Activated CD4-positive, alpha-beta memory T cell treated with anti-CD3 and anti-CD28 coated beads, Interleukin-2, amount 10 ng/mL, durations not matched to agents 7 days and 5 days (primary cell): ENCODE measurements at places on chromosomes 13 and 19.

- no peak for DNase-seq
Measured at GRCh38 chr13:73195091-73195490, 136.3 kb downstream of the KLF5 start.

GRCh38 chr13:77480066-77480465, 55.4 kb upstream of the SCEL start:
- DNase-seq = no peak

GRCh38 chr13:54312885-54313284, 1284.3 kb downstream of the OLFM4 start:
- DNase-seq = no peak

GRCh38 chr19:34711890-34712289, 22.2 kb upstream of the ZNF181 start:
- DNase-seq = no peak

DNA sequence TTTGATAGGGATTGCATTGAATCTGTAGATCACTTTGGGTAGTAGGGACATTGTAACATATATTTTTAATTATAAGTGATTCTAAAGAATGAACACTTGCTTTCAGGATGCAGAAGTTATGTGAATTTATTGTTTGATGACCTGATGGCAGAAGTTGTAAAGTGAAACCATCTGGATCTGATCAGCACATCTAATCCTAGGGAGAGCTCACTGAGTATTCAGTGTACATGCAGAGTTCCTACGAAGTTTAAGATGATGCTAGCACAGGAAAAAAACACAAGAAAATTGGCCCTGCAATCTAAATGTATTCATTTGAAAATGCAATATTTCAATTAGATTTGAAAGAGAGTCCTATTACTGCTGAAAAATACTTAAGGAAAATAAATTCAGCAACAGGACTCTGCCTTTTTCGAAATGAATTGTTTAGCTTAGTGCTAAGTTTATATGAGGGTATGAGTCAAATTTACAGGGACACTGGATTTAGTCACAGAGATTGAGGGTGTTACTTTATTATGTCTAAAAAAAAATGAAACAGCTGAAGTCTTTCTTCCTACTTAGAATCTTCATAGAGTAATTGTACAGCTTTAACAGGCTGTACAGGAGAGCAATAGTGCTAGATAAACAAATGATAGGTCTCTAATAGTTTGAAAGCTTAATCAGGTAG, 385.7 kb downstream of the DCT start:
- DNase-seq = no peak

DNA sequence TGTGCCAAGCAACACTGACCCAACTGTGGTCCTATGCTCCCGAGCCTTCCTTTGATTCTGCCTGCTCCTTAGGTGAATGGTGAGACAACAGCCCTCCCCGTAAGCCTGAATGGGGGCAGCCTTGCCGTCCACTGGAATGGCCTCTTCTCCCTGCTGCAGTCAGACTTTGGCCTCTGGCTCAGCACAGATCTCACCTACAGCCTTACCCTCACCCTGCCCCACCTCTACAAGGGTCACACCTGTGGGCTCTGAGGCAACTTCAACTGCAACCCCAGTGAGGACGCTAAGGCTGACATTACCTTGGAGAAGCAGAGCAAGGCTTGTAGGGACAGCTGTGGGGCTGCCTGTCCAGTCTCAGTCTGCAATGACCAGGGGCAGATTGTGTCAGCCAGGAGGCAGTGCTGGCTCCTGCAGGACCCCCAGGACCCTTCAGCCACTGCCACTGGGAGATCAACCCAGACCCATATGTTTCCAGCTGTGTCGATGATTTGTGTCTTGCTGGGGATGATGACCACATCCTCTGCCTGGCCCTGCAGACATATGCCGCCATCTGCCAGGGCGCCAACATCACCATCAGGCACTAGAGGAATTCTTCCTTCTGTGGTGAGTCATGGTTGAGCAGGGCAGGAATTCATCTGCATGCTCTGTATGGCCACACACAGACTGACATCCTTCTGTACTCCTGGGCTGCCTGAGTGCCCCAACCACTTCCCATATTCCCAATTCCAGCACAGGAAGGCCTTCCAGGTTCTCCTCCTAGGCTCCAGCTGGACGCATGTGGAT, 27.3 kb upstream of the FXYD3 start:
- DNase-seq = no peak

DNA sequence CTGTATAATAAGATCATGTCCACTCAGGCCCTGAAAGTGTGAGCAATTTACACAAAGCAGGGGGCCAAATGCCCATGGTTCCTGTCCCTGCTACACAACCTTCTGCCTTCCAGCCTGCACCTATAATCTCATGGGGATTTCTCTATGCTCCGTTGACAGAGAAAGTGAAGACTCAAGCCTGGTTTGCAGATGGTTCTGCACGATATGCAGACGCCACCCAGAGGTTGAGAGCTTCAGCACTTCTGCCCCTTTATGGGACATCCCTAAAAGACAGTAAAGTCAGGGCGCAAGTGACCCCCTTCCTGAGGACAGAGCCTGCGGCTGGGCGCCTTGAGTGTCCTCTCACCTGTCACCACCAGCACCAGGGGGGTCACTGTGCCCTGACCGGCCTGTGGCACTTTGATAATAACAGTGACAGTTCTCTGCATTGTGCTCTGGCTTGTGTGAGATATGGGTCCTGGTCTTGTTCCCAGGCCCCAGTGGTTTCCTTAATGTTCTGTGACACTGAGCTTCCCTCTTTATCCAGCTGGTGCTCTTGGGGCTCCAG, 15.1 kb downstream of the LILRA5 start:
- no peak for DNase-seq

DNA sequence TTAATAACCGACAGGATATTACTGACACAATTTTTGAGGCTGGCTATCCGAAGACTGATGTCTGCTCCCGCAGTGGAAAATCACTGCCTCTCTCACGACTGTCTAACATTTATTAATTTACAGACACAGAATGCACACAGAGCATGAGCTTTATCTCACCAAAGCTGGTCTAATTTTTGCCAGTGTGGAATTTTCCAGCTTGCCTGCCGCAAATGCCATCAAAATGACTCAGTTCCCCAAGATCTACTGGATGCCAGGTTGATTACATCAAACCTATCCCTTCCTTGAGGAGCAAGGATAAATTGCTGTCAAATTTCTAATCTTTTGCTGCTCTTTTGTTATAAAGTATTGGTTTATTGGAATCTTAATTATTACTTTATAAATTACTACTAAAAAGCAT, 1775.1 kb upstream of the PCDH20 start:
- DNase-seq = no peak

- no peak for DNase-seq
Measured at GRCh38 chr13:73387318-73387717, 328.5 kb downstream of the KLF5 start.

GRCh38 chr13:60019119-60019993, 144.4 kb downstream of the DIAPH3 start:
- DNase-seq = no peak

DNA sequence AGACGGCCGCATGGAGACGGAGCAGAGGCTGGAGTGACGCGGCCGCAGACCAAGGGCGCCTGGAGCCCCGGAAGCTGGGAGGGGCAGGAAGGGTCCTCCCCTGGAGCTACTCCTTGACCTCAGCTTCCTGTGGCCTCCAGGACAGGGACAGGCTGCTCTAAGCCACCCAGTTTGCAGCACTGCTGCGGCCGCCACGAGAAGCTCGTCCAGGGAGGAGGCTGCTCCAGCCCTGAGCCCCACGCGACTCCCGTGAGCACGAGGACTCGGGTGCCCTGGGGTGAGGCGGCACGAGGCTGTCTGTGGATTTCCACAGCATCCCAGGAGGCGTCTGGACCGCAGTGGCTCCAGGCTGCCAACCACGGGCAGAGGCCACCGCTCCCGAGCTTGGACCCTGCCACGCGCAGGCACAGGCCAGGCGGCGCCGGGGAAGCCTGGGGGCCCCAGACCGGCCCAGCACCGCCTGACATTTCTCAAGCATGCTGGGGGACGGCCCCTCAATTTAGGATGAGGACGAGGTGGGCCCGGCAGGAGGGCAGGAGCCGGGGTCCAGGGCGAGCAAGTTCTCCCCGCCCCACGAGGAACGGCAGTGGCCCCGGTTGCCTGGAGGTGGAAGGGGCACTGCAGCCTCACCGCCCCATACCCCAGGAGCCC, 10.7 kb downstream of the SBNO2 start:
- DNase-seq = no peak

DNA sequence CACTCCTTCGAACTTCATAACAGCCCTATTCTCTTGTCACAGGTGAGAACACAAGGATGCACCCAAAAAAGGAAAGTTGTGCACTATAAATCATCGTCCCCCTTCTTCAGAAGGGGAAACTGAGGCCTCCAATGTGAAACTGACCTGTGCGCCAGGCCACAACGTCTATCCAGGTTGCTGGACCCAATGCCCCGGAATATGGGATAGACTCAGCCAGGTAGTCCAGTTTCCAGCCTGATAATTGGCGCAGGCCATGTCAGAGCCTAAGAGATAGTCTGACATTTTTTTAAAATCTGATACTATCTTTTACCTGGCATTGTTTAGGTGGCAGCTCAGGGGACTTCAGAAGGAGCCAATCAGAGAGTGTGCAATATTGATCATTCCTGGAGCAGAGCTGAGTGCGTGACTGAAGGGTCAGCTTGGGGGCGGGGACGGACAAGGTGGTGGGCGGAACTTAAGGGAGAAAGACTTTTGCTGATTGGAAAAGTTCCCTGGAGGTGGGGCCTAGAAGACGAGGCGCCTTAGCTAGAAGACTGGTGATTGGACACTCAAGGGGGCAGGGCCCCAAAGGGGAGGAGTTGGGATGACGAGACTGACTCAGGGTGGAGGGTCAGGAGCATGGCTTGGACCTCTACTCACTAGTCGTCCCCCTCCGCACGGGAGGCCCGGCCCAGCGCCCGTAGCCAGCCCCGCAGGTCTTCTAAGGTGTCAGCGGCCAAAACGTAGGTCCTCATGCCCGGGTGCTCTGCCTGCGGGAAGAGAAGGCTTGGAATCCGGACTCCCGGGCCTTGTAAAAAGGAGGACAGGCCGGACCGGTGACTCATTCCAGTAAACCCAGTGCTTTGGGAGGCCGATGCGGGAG, 8.5 kb downstream of the PLEKHA4 start:
- DNase-seq = no peak

DNA sequence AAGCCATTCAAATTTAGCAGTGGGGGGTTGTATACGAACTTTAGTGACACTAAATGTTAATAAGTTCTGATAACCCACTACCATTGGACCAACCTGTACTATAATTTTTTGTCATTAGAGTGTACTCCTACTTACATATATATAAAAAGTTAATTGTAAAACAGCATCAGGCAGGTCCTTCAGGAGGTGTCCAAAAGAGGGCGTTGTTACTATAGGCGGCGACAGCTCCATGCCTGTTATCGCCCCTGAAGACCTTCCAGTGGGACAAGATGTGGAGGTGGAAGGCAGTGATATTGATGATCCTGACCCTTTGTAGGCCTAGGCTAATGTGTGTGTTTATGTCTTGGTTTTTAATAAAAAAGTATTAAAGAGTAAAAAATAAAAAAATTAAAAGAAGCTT, 27.5 kb downstream of the SPRYD7 start:
- no peak for DNase-seq

DNA sequence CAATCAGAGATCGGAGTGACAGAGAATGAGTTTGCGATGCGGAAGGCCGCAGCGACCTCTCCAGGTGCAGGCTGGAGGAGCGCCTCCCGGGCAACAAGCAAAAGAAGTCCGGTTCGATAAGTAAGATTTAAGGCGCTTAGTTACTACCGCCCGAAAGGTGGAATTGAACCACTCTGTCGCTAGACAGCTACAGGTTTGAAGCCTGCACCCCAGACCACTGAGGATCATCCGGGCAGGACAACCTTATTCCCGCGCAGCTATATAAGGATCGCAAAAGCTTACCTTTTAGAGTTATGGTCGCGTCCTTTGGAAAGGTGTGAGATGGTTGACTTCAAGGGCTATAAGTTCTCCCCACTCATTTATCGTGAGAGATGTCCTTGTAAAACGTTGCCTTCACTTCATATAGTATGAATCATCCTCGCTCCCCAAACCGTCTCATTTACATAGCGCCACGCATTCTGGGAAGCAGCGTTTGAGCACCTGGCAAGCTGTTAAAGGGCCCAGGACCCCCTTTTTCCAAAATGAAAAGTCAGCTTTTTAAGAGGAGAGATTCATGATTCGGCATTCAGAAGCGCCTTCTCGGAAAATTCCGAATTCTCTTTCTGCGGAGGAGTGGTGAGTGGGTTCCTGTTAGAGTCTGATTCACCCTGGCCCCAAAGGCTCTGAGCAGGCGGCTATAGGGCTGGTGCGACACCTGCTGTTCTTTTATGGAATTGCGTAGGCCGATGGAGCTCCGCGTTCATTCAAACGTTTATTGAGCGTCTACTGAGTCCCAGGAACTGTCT, 10.8 kb downstream of the FOSB start:
- peak; percentile 94 for DNase-seq

- DNase-seq = no peak
Measured at GRCh38 chr19:13460045-13460444, 46.2 kb downstream of the CACNA1A start.

GRCh38 chr19:24101459-24102115, 14.6 kb downstream of the ZNF254 start:
- DNase-seq = no peak

DNA sequence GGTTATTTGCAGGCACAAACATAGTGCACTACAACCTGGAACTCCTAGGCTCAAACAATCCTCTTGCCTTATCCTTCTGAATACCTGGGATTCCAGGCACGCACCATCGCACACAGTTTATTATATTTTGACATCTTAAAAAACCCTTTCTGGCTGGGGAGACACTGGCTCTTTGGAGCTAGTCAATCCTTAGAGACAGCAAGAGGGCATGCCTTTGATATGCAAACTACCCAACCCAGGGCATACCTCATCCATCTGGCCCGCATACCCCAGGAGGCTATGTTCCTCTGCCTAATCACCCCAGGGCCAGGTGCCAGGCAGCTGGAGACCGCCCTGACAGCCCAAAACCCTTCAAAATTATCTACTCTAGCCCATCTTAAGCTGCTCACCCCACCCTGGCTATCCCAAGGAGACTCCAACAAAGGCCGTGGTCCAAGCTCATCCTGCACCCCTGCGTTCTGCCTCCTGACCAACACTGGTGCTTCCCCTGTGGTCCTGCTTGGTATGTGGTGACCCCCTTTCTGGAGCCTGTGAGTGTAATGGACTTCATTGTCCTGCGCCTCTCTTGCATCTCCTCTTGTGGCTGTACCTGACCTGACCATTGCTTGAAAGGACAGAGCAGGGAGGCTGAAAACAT, 86.4 kb downstream of the RGCC start:
- no peak for DNase-seq

- no peak for DNase-seq
Measured at GRCh38 chr19:43425567-43426392, 11.1 kb downstream of the TEX101 start.

- DNase-seq = peak; percentile 75
Measured at GRCh38 chr19:50607874-50608785, 31.6 kb downstream of the SYT3 start.

DNA sequence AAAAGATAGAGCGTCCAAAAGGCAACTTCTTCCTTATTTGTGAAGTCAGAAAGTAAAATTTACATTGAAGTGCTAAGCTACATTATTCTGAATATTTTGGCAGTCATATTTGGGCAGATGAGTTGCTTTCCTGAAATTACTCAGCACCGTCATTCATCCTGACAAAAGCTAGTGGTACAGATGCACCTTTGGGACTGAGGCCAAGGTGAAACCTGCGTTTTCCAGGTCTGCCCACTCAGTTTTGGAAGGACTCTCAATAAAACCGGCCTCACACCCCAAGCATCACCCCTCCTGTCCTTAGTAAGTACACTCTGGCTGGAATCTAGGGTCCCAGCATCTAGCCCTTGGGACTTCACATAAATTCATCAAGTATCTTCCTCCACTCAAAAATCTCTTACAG, 187.5 kb downstream of the TM9SF2 start:
- no peak for DNase-seq

GRCh38 chr13:64884976-64885375, 2345.2 kb downstream of the PCDH9 start:
- no peak for DNase-seq

GRCh38 chr19:56174086-56174485, 1.7 kb upstream of the GALP start:
- DNase-seq = no peak
